ENCODE measurements at places on chromosomes 4 and X.

DNA sequence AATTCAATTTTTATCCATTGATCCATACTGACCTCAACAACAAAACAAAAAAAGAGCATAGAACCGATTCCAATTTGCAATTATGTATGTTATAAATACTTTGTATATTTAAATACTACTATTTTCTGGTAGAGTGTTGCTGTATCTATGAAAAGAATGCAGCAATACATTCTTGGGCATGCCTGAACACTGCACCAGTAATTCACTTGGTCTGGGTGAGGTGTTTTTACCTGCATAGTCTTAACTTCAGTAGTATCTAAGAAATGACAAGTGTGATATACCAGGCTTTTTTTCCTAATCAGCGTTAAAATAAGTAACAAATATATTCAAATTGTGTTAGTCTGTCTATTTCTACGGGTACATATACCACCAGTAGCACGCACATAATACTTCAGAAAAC lies 120.2 kb downstream of the KLHL13 start:
- DNase-seq, result no peak

DNA sequence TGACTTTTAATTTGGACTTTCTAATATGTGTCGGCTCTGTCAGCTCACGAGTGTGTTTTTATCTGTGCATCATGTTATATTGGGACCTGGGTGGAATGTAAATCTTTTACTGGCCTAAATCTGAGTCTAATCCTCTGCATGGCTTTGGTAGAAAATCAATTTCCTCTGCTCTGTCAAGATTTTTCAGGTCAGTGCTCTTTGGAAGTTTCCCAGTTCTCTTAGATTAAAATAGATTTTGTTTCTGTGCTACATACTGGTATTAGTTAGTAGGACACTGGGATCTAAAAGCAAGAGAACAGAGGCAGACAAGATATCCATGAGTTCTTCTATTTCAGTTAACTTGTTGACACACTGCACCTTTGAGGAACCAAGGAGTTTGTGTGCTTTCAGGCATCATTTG lies 39.7 kb downstream of the REPS2 start:
- no peak for DNase-seq

DNA sequence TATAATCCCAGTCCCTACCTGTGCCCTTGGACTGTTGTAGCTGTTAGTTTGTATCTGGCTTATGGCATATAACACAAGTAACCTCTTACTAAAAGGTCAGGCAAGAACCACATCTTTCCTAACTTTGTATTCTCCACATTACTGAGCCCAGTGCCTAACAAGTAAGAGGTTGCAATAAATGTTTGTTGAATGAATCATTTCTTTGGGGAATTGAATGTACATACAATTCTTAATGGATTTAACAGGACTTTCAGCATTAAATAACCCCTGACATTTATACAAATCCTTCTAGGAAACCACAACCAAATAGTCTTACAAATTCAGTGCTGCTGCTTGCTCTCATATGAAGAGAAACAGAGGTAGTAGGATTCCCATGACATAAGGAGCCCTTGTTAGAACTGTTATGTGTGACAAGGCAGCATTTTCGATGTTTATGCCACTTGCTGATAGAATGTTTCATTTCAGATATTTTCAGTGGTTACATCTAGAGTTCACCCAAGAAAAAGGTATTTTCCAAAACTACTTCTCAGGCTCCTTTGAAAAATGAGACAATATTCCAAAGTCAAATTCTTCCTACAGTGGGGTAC lies 62.0 kb downstream of the MBNL3 start:
- DNase-seq, result no peak

- no peak for DNase-seq
These were observed 80.8 kb downstream of the FGF16 start for GRCh38 chrX:77528034-77528433.

DNA sequence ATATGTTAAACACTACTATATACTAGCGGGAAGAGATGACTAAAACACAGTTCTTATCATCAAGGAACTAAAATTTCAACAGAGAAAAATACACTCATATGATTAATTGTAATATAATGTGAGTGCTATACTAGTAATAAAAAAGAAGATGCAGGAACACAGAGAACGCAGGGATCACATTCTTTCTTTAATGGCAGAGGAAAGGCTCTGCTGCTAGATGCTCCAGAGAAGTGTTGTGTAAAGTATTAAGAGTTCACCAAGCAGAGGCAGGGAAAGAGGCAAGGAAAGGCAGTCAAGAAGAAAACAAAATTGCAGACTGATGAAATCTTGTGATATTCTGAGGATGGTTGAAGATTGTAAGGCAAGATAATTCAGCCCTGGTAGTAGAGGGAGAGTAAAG lies 394.7 kb downstream of the PDGFC start:
- no peak for DNase-seq

DNA sequence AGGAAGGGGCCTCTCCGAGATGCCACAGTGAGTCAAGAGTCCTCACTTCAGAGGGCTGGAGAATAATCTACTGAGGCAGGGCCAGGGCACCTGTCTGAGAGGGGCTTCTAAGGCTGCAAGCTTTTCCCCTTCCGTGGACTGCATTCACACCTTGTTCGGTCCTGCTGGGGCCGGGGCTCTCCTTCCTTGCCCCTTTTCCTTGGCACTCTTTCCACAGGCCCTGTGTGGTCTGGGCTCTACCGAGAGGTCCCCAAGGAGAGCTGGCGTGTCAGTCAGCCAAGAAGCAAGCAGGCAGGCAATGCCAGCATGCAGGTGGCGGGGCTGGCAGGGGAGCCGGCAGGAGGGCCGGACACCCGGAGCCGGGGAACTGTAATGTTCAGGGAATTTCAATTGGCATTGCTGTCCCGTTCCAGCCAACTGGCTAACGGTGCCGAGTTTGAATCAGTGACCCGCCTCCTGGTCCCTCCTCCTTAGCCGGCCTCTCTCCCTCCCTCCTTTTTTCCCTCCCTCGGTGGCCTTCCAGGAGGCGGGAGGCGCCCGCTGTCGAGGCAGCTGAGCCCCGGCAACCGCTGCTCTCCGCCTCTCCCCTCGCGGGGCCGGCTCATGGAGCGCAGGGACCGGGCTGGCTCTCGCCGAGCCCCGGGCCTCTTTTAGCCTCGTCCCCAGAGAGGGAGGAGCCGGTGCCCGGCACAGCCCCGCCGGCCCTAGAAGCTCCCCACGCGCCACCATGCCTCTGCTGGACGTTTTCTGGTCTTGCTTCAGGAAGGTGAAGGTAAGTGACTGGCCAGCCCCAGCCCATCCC lies at the start of gene STARD8:
STARD8 (plus strand) TSS at position 511 of the 802 bp plus-strand sequence; CDS start at position 728, 217 bp downstream.
- no peak for DNase-seq

DNA sequence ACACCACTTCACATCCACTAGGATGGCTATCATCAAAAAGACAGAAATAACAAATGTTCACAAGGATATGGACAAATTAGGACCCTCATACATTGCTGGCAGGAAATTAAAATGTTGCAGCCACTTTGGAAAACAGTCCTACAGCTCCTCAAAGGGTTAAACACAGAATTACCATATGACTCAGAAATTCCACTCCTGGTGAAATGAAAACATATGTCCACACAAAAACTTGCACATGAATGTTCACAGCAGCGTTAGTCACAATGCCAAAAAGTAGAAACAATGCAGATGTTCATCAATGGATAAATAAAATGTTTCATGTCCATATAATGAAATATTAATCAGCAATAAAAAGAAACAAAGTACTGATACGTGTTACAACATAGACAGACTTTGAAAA lies 15.1 kb downstream of the S100G start:
- no peak for DNase-seq

DNA sequence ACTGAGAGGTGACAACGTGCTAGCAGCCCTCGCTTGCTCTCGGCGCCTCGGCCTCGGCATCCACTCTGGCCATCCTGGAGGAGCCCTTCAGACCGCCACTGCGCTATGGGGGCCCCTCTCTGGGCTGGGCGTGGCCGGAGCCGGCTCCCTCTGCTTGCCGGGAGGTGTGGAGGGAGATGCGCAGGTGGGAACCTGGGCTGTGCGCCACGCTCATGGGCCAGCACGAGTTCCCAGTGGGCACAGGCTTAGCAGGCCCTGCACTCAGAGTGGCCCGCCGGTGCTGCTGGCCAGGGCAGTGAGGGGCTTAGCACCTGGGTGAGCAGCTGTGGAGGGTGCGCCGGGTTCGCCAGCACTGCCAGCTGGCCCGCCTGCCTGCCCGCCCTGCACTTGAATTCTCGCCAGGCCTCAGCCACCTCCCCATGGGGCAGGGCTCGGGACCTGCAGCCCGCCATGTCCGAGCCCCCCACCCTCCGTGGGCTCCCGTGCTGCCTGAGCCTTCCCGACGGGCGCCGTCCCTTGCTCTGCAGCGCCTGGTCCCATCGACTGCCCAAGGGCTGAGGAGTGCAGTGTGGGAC lies 148.0 kb downstream of the RAPGEF2 start:
- no peak for DNase-seq

DNA sequence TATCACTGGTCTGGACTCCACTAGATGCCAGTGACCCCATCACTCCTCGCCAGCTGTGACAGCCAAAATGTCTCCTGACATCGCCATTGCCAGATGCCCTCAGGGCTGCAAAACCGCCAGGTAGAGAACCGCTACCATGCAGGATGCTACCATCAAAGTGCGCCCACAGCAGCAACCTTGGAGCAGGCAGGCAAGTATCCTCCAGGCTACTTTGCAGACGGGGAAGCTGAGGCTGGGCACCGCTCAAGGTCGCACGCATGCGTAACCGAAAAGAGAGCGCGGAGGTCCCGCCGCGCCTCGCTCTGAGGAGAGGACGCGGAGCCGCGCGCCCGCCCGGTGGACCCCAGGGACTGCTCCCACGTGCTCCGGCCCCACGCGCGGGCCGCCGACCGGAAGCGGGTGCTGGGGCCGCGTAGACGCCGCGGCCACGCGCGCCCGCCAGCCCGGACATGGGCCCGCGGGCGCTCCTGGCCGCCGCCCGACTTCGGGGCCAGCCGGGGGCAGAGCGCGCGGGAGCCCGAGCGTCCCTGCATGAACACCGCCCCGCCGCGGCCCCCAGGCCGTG lies at the start of gene STS:
STS (plus strand) TSS at position 300 of the 565 bp plus-strand sequence. CDS start 105,488 bp downstream, outside the sequence.
- peak; percentile 25 for DNase-seq

GRCh38 chr4:69649629-69650028 lies 3.4 kb downstream of the UGT2A1 start:
- no peak for DNase-seq

- DNase-seq, result no peak
These were observed 233.4 kb upstream of the STK26 start for GRCh38 chrX:131789664-131790063.

DNA sequence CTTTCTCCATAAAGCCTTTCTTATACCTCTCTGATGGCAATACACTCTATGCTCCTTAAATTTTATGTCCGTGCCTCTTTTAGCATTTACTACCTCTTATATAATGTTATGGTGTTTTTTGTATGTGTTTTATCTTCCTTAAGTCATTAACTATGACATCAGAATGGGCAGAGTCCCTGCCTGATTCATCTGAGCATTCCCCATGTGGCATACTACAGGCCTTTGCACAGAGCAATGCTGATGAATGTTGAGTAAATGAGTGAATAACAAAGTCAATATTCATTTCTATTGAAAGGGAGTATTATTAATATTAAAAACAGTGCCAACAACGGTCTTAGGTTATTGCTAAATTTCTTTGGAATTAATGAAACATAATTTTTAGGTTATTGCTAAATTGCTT lies 18.8 kb upstream of the RPS6KA3 start:
- DNase-seq, result no peak

DNA sequence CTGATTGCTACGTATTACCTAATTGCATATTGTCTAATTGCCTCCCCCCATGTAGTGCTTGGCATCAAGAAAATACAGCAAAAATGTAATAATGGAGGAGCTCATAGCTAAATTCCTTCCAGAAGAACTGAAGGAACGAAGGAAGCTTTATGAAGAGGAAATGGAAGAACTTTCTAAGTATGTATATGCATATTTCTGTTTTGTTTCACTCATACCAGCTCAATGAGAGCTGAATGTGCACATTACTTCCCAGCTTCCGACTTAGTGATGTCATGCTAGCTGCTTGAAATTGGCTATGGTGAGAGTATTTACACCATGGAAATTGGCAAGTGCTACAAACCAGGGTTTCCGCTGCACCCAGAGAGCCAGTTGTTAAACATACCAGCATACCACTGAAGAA lies 34.7 kb downstream of the LONRF3 start:
- no peak for DNase-seq

- DNase-seq, result no peak
These were observed 24.3 kb upstream of the TSPAN5 start for GRCh38 chr4:98682719-98683118.

GRCh38 chr4:26786916-26787315 lies 73.7 kb upstream of the STIM2 start:
- no peak for DNase-seq

DNA sequence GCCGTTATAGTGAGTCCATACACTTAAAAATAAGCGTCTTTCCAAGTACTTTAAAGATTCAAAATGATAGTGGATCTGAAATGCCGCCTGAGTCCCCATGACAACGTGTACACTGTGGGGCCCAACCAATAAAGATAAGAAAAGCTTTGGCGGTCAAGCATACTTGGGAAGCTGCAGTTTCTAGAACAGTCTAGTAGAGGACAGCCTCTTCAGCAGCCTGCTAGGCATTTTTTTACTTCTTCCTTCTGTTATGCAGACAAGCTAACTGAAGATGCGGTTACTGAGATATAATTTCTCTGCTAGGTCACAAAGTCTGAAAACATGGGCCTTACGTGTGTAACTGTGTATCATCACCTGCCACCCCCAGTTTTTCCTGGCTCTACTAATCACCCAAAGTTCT lies 402 bp upstream of the UPRT start:
- no peak for DNase-seq

GRCh38 chrX:20530406-20530921 lies 263.8 kb upstream of the RPS6KA3 start:
- DNase-seq, result peak; percentile 60

- DNase-seq, result peak; percentile 48
These were observed 3.5 kb downstream of the CNOT6L start for GRCh38 chr4:77815636-77816035.

DNA sequence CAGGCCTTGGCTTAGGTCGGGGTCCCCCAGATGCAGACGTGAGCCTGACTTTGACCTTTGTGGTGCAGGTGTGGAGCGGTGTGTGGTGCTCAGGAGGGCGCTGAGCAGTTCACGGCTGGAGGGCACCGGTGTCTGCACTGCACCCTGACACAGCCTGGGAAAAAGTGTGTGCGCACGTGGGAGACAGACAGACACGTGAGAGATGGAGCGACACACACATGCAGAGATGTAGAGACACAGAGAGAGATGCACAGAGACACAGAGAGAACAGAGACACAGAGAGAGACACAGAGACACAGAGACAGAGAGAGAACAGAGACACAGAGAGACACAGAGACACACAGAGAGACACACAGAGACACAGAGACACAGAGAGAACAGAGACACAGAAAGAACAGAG lies 6.2 kb upstream of the HTRA3 start:
- DNase-seq, result no peak

DNA sequence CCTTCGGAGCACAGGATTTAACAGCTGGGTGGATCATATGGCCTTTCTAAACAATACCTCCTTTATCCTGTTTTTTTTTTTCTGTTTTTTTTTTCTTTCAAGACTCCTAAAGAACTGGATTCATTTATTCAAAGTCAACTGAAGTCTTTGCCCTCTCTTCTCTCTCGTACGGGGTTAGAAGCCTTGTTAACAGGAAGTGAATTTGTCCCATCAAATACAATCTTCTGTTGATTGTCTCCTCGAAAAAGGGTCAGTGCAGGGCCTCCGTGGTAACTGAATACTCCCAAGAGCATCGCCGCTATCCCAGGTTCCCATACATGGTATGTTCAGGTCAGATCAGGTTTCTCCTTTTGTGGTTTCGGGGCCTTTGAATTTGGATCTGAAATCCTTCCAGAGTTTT lies 1.8 kb upstream of the TMEM128 start:
- DNase-seq, result no peak
